ENCODE measurements at places on chromosomes 7 and 10.

DNA sequence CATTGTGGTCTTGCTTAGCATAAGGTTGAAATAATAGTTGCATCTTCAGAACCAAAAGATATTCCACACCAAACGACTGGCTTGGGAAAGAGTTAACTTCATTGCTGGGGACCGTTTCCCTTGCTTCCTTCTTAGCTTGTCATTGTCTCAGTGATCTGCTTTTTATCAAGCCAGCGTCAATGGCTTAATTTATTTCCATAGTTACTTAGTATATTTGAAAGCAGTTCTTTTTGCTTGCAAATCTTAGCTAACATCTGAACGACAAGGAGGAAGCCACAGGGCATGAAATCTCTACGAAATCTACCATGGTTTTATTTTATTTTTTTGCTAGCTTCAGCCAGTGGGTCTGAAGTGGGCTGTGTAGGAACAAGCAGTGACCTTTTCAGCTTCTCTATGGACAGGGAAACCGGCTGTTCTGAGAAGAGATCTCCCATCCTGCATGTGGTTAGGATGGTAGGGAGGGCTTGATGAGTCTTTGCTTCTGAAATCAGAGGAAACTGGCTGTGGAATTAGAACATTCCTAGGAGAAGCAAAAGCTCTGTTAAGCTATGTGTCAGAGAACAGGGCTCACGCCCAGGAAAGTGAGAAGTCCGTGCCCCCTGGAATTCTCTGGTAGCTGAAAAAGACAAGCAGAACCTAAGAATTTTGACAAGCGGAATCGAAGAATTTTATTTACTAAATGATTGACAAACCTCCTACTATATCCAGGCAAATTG, 8.0 kb downstream of the SLC18A2 start:
- DNase-seq, result no peak

GRCh38 chr7:67463983-67464382, 467.4 kb downstream of the TYW1 start:
- no peak for DNase-seq

DNA sequence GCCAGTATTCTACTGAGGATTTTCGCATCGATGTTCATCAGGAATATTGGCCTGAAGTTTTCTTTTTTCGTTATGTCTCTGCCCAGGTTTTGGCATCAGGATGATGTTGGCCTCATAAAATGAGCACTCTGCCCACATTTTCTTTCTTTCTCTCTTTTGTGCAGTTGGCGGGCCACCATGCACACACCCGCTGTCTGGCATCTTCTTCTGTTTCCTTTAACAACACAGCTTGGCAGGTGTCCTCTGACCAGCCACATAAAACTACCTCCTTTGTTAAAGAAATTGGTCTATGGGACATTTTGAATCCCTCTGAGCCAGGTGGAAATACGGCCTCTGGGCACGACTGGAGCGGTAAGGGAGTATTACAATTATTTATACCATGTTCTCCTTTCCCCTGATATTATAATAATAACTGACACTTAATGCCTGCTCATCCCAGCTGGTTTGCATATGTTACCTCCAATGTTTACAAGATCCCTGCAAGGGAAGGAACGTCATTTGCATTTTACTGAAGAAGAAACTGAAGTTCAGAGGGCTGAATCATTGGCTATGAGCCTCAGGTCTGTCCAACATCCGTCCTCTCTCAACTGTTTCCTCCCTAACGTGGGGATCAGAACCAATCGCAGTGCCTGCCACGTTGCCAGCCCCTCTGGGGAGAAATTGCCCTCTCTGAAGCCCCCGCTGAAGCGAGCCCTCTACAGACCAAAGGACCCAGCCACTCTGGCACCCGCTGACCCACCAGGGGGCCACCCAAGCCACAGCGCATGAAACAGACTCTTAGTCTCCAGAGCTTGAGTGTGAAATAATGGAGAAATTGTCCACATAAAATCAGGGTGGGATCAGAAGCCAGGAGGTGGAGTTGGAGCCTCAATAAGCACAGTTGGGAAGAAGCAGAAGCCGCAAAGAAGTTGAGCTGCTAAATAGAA, 125.0 kb upstream of the FOXK1 start:
- DNase-seq, result no peak

DNA sequence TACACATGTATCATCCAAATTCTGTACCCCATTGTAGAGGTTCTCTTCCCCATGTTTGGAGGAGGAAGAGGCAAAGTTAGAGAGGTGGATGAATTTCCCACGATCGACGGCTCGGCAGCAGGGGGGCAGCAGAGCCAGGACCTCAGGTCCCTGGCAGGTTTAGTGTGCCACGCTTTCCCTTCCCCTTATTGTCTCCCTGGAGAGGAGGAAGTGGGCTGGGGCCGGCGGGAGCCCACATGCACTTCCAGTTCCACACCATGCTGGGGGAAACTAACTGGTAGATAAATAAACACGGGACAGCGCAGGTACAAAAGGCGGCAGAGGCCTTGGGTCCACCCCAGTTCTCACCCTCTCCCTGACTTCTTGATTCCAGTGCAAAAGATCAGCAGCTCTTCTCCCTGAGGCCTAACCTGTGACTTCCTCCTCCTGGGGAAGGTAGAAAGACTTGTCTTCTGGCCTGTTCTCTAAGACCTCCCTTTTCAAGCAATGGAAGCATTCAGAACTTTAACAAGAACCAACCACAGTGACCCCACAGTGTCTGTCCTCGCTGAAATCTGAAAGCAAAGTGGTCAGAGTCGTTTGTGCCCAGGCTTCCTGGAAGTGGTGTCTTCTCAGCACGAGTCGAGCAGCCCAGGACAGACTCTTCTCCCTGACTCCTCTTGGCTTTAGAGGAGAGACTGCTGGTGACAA, 30.5 kb upstream of the SRGN start:
- DNase-seq, result no peak

GRCh38 chr10:129716211-129716681, 247.8 kb downstream of the EBF3 start:
- DNase-seq, result no peak

- DNase-seq, result no peak
These were observed 403.6 kb downstream of the SEMA3D start for GRCh38 chr7:84783141-84783778.

DNA sequence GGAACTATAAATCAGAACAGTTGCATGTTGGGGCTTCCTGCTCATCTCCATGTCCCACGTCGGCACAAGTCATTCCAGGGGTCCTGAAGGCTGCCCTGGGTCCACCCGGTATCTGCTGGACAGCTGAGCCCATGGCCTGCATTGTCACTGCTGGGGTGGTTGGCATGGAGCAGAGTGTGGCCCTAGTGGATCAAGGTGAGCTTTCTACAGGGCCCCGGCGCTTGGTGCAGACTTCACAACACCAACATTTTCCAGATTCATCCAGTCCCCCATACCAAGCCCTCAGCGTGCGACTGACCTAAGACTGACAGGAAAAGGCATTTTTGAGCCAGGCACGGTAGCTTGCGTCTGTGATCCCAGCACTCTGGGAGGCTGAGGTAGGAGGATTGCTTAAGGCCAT, 175.5 kb upstream of the LYZL2 start:
- no peak for DNase-seq

DNA sequence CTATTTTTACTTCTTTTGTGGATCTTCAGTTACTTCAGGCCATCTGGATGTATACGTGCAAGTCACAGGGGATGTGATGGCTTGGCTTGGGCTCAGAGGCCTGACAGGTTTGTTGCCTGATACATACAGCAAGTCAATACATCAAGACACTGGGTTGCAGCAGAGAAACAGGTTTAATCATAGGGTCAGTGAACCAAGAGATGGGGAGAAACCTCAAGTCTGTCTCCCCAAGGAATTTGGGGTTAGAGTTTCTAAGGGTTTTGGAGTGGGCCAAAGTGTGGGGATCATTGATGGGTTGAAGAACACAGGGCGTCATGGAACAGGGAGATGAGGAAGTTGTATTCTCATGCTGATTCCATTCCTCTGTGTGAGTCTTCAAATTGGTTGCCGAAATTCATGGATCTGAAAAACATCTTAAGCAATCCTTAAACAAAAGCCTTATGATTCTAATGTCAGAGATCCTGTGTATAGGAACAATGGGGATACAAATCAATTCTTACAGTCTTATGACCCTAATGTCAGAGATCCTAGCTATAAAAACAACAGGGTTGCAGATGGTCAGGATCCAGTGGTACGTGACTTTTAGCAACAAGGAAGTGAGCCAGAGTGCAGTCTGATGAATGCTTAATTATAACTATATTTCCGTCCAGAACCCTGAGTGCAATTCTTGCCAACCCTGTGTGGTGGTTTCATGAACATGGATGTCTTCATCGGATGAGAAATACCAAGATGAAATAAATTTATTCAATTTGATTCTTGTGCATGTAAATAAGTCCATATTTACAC, 18.9 kb downstream of the OTUD1 start:
- DNase-seq, result no peak

DNA sequence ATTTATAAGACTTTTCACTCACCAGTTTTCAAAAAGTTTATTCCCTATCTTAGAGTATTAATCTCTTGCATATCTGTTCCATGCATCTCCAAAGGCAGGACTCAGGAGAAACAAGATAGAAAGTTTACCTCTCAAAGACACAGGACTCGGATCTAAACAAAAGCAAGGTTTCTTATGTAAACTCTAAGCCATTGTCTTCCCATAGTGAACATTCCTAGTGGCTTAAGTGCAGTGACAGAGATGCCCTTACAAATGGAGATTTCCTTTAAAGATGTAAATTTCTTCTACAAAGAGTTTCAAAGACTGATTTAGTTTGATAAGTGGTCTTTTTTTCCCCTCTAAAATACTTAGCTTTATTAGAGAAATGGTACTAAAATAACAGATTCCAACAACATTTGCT, 209.8 kb downstream of the ACTR3B start:
- no peak for DNase-seq

GRCh38 chr10:30386801-30387588, 37.9 kb upstream of the MTPAP start:
- DNase-seq, result no peak

GRCh38 chr10:118020365-118020764, 26.4 kb downstream of the RAB11FIP2 start:
- no peak for DNase-seq

DNA sequence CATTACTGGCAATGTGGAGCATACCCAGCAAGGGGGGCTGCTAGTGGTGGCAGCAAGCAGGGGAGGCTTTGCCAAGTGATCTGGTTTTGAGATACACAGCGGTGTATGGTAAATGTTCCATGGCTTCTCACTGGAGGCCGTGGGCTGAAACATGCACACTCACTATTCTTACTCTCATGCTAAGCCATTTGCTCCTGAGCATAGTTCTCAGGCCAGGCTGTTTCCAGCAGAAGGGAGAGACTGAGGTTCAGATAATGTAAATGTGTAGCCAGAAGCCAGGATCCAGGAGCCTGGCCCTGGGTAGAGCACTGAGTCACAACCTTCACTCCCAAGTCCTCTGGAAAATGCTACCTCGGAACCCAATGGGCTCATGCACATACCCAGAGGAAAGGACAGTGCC, 757.9 kb downstream of the GRID1 start:
- no peak for DNase-seq

DNA sequence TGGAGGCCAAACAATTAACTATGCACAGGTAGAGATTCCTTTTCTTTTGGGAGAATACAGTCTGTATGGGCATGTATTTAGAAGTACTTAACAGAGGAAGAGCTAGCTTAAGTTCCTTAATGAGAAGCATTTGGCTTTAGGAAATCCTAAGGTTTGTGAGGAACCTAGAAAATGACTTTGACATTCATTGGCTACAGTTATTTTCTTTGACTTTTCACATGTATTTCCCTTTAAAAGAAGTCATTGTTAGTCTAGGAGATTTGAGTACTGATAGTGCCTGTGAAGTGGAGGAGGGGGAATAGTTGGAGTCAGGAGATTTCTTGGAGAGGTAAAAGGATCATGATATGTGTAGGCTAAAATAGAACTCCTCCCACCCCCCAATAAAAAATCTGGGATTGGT, 3.6 kb downstream of the HELLS start:
- DNase-seq, result no peak

DNA sequence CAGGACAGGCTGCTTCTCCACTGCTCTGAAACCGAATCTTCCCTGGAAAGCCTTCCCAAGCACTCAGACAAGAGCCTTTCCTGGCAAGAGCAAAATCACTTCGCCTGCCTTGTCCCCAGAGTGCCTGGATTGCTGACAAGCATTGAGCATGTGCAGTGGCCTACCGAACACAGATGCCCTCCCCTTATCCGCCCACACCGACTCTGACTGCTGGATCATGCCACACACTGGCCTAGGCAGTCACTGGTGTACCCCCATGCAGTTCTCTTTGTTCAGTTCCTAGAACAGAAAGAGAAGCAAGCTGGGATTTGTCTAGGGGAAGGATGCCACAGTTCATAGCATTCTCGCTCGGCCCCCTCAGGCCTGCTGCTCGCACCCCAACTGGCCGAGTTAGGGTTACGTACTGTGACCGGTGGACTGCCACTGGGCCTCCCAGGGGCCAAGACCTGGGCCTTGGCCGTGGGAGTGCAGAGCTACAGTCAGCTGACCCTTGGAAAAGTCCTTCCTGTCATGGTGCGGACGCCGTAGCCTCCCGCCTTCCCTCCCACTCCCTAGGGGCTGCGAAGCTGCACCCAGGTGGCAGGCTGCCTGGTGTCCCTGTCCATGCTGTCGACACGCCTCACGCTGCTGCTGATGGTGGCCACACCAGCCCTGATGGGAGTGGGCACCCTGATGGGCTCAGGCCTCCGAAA, 6.9 kb downstream of the ABCB8 start:
- DNase-seq, result no peak

DNA sequence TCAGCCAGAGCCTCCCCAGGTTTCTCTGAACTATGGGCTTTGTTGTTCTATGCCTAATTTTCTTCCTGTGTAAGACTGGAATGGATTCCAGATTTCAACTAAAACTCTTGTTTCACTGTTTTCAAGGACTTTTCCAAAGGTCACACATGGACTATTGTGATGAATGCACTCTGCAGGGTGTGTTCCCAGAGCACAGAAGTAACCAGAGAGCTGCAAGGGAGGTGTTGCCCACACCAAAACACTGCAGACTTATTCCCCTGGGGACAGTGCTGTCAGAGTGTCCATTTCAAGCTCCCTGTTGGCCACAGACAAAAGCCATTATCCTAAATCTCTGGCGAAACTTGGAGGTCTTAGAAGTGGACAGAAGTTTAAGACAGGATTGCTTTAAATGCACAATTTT, 231.6 kb downstream of the TRIL start:
- DNase-seq, result no peak

GRCh38 chr10:44253769-44254462, 131.0 kb downstream of the CXCL12 start:
- DNase-seq, result no peak

- DNase-seq, result no peak
These were observed 92.4 kb downstream of the WNT2 start for GRCh38 chr7:117230276-117231046.
